Stimulated activated CD4-positive, alpha-beta T cell treated with anti-CD3 and anti-CD28 coated beads, TNF-alpha, amount 100 ng/mL, for 4 hours (primary cell): ENCODE measurements at places on chromosomes 16 and 17.

- DNase-seq, result no peak
Measured at GRCh38 chr16:86964796-86965241, 352.4 kb downstream of the C16orf95 start.

DNA sequence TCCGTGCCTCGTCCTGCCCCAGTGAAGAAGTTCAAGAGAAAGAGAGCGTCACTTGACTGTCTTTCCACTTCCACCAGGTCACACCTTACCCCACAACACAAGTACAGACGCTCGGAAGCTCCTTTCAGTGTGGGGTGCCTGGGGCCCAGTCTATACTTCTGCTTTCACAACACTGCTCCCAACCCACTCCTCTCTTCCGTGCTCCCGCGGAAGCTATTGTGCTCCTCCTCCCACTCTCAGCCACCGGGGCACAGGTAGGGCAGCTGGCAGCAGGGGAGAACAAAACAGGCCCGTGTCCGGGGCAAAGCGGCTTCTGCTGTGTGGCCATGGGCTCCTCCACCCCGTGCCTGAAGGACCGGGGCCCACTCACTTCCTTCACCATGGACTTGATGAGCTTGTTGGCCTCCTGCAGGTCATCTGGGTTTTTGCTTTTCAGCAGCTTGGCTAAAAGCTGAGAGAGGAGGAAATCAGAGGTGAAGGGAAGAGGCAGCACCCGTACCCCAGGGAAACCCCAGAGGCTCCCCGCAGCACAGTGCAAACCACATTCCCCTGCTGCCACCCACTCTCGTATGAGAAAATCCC, 18.9 kb downstream of the GGA3 start:
- no peak for DNase-seq

GRCh38 chr16:50652836-50653425, 28.2 kb downstream of the SNX20 start:
- DNase-seq, result no peak

GRCh38 chr17:725084-725483, 7.3 kb upstream of the TLCD3A start:
- DNase-seq, result no peak

DNA sequence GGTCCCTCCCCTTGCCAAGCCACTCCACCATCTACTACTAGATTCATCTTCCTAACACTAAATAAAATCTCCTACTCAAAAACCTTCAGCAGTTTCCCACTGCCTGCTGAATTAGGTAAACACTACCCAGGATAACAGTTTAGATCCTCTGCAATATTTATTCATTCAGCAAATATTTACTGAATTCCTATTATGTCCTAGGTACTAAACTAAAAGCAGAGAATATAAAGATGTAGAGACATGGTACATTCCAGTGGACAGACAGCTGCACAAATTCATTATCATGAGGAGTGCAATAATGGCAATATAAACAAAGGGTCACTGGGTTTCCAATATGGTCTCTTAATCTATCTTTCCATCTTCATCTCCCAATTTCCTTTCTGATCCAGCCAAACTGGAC, 30.7 kb upstream of the HOXB13 start:
- DNase-seq, result no peak
